NCI-H187 (cell line): ENCODE measurements at places on chromosomes 3 and 15.
A peak's percentile ranks its signal among the peaks of the same experiment; 100 is the strongest.

- DNase-seq = no peak
These were observed 70.7 kb downstream of the RIOX2 start for GRCh38 chr3:97901313-97902248.

- no peak for DNase-seq
These were observed 216.6 kb upstream of the IL12A start for GRCh38 chr3:159771865-159772611.

- no peak for DNase-seq
These were observed 192.8 kb upstream of the THBS1 start for GRCh38 chr15:39388118-39388517.

GRCh38 chr3:108453565-108453964 is 56.8 kb downstream of the MYH15 start:
- DNase-seq = no peak

DNA sequence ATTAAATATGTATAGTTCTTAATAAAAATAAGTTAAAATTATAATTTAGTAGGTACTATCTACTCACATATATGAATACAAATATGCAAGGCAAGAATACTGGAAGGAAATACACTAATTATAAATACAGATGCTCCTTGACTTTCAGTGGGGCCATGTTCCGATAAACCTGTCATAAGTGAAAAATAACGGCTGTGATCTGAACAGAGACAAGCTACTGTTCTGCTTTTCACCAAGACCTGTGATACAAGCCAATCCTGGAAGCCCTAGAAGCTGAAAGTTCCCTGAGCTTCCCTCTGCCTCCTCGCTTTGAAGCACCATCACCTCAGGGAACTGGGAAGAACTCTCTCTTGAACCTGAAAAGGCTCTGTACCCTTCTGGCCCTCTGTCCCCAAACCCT is 55.4 kb downstream of the SLC12A8 start:
- no peak for DNase-seq

GRCh38 chr3:51691021-51691420 is 15.8 kb upstream of the GRM2 start:
- DNase-seq = no peak

DNA sequence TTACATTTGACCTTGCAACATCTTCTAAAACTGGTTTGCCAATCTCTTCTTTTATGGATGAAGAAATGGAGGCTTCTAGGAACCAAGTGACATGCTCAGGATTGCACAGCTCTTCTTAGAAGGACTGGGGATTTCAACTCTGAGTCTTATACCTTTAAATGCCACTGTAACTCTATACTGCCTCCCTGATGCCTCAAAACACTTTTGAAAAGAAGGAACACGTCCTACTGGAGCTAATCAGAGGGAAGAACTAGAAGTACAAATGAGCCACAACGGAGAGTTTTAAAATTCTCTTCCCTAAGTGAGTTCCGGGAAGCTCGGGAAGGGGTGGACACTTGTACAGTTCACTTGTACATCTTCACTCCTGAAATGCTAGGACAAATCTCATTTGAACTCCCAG is 949 bp upstream of the MITF start:
- DNase-seq = no peak

- DNase-seq = no peak
These were observed 27.8 kb upstream of the PIK3CB start for GRCh38 chr3:138862531-138862923.

DNA sequence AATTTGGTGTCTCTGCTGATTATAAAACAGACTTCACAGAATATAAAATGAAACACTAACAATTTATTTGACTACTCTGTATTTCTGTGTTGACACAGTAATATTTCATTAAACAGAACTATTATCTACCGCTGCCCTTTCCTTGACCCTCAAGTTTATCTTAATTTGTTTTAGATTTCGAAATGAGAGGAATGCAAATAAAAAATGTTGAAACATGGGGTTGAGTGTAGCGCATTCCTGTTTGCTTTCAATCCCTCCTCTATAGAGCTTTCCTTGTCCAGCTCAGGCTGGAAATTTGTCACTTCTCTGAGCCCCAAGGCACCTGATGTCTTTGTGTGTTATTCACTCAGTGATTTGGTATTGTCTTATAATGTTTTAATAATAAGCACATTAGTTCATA is 550.2 kb downstream of the ZBBX start:
- no peak for DNase-seq

- no peak for DNase-seq
These were observed 146.0 kb upstream of the FRMD4B start for GRCh38 chr3:69531576-69532546.

- DNase-seq = no peak
These were observed 9.8 kb downstream of the CTXND1 start for GRCh38 chr15:80242132-80242769.

- no peak for DNase-seq
These were observed 40.8 kb upstream of the MED12L start for GRCh38 chr3:151044706-151045105.

- no peak for DNase-seq
These were observed 53.0 kb downstream of the TMEM45A start for GRCh38 chr3:100545371-100545770.

- DNase-seq = peak; percentile 6
These were observed 36.1 kb downstream of the BNC1 start for GRCh38 chr15:83248151-83249029.

DNA sequence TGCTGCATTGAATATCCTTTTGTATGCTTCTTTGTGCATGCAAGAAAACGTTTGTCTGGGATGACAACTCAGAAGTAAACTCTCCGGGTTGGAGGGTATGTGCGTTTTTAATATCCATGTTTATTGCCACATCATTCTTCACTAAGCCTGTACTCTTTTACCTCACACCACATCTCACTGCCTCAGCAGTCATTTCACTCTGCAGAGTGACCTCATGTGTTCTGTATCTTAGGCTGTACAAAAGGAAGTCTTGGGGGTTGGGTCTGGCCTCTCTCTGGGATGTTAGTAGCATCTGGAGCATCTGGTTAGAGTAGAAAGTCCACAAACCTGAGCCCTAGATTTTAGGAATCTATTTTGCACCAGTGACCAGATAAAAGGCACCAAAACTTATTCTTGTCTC is 16.1 kb downstream of the CACNA1D start:
- no peak for DNase-seq

- DNase-seq = no peak
These were observed 1.0 kb downstream of the CGGBP1 start for GRCh38 chr3:88057630-88058305.

DNA sequence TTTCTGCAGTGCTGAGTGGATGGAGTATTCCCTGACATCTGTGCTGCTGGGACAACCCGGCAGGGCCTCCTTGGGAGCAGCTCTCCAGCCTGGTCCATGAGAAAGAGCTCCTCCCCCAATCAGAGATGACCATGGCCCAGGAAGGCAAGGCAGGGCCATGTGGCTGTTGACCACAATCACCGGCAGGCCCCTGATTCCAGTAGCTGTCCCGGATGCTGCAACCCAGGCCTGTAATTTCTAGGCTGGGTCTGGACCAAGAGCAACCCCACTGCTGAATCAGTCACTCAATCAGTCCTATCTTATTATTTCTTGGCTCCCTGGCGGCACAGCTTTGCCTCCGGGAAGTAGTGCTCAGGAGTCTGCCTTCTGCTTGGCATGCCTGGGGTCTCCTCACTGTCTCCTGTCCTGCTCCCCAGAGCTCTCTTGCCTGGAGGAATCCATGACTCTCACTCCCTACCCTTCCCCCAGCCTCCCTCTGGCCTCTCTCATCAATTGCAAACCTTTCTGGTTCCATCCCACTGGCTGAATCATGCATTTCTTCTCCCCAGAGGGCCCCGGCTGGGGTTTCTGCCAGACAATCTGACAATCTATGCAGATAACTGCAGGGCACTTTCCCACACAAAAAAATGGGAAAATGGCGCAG is 32.6 kb upstream of the ITGA11 start:
- DNase-seq = no peak

- DNase-seq = peak; percentile 5
These were observed 46.0 kb downstream of the ALDH1L1 start for GRCh38 chr3:126134219-126134975.

GRCh38 chr3:27681249-27681748 is 40.8 kb downstream of the EOMES start:
- no peak for DNase-seq

GRCh38 chr3:13233487-13234485 is 160.6 kb upstream of the IQSEC1 start:
- no peak for DNase-seq
